ENCODE measurements at places on chromosomes 1 and 21.

DNA sequence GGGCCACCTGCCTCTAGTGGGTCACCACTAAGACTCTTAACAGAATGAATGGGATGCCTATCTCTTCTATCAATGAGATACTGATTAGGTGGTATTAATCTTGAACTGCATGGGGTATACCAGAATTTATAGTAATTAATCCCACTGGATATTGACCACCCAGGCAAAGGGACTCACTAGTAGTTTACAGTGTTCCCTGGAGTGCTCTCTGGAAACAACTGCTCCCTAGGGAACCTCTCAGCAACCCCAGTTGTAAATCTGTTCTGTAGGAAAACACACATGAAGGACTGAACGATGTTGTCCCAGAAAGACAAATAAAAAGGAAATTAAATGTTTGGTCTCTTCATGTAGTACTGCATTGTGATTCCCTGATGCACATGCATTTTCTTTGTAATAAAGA, 430.5 kb downstream of the HLX start:
- DNase-seq: no peak

DNA sequence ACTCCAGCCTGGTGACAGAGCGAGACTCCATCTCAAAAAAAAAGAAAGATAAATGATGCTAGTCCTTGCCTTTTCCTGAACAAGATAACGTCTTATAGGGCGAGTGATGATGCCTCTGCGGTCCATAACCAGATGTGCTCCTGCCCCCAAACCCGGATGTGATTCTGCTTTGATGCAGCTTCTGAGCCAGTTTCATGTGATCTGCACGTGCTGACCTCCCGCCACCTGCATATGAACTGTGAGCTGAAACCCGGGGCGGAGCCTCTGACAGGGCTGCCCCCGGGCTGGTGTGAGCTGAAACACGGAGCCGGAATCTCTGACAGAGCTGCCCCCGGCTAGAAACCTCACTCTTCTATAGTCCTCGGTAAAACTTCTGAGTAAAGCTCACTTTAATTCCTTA, 1.3 kb downstream of the KRTAP12-4 start:
- DNase-seq: no peak

GRCh38 chr21:34979383-34979782, 69.7 kb downstream of the RUNX1 start:
- no peak for DNase-seq

- DNase-seq: no peak
These were observed 226.1 kb downstream of the DNAH14 start for GRCh38 chr1:225155555-225155954.

- DNase-seq: no peak
These were observed 7.0 kb downstream of the ADAMTSL4 start for GRCh38 chr1:150555971-150556865.

DNA sequence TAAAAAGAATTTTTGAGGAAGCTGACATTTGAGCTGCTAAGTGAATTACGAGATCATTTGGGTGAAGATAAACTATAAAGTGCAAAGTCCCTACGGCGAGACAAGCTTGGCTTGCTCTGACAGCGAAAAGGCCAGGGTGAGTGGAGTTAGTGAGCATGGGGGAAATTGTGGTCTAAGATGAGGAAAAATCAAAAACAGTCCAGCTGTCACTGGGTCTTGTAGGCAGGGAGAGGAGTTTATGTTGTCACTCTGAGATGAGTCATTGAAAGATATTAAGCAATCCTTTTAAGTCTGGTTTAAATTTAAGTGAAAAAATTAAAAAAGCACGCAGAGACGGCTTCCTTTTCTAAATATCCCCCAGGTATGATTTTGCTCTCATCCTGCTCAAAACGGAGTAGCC, 601.9 kb downstream of the MRPL39 start:
- no peak for DNase-seq

DNA sequence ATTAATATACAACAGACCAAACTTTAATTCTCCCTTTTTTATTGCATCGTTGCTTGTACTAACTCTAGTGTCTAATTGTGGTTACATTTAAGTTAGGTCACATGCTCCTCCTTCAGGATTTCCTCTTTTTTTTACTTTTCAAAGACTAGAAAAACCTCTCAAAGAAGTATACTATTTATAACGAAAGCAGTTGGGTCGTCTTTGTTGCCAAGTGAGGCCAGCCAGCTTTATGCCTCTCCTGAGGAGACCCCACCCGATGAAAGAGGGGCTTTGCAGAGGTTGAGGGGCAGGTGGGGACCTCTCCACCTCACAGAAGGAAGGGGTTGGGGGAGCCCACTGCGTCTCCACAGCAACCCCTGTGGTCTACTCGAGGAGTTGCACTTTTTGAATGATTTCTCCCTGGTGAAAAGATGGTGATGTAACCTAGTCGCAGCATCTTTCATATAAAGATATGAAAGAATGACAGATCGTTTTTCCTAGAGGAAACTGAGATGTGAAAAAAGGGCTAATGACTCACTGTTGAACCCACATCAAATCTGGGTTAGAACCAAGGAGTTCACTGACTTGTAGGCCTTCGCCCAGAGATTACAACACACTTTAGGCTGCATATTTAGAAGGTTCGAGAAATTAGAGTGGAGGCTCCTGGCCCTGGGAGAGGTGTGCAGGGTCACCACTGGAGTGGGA, 6.4 kb downstream of the TGFB2 start:
- no peak for DNase-seq

DNA sequence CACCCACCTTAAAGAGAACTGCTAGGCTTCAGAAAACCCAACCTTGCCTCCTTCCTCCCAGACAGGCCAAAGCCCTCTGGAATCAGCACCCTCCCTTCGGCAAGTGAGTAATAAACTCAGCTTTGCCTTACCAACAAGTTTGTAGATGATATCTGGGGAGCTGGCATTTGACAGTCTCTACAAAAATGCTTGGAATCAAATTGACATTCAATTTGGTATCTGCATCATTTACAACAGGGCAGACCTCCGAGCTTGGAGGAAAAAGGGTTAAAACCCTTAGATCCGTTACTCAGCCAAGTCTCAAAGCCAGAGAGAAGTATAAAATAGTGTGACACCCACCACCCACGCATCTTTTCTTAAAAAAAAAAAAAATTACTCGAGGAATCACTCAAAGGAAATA, 149.3 kb upstream of the EDN2 start:
- DNase-seq: no peak

DNA sequence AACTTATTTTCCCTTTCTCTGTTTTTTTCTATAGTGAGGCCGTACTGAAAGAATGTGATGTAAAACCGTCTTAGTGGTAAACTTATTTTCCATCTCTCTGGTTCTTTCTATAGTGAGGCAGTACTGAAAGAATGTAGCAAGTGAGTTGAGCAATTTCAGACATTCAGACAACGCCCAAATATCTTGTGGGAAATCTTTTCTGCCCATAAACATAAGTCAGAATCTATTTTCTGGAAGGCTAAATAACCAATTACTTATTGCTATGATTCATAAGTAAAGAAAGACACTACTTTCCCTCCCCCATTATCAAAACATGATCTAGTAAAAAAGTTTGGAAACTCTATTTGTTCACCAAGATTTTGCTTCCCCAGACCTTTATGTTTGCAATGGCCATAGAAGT, 18.8 kb upstream of the SCCPDH start:
- no peak for DNase-seq

- no peak for DNase-seq
These were observed 59.3 kb downstream of the EYA3 start for GRCh38 chr1:28028873-28029654.

- DNase-seq: no peak
These were observed 16.4 kb upstream of the CAPN2 start for GRCh38 chr1:223695941-223696340.

DNA sequence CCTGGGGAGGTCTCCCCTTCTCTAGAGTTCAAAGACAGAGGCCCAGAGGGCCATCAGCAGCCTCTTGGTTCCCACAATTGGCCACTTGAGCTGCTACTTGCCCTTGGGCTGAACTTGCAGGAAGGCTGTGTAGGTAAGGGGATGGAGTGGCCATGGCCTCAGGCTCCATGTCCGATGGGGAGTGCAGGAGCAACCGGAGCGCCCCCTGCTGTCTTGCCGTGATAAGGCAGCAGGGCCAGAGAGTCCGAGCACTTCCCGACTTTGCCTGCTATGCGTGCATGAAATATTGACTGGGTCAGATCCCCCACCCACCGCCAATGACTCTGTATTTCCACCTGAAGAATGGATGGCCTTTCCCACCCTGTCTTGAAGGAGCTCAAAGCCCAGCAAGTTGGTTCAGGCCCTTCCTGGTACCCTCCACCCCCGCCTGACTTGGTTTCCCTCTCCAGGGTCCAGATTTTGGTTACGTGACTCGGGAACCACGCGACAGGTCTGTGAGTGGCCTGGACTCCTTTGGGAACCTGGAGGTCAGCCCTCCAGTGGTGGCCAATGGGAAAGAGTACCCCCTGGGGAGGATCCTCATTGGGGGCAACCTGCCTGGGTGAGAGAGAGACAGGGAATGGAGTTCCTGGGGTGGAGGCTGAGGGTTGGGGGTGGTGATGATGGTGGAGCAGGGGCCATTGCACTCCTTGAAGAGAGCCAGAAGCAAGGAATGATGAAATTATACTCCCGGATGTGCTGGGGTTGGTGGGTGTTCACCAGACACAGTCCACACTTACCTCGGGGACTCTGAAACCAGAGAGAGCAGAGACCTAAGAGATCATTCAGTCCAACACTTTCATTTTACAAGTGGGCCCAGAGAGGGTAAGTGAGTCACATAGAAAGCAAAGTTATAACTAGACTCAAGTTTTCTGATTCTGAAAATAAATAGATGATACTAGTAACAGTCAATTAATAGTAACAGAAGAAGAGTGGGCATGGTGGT, 25.6 kb downstream of the PADI3 start:
- peak; percentile 79 for DNase-seq

DNA sequence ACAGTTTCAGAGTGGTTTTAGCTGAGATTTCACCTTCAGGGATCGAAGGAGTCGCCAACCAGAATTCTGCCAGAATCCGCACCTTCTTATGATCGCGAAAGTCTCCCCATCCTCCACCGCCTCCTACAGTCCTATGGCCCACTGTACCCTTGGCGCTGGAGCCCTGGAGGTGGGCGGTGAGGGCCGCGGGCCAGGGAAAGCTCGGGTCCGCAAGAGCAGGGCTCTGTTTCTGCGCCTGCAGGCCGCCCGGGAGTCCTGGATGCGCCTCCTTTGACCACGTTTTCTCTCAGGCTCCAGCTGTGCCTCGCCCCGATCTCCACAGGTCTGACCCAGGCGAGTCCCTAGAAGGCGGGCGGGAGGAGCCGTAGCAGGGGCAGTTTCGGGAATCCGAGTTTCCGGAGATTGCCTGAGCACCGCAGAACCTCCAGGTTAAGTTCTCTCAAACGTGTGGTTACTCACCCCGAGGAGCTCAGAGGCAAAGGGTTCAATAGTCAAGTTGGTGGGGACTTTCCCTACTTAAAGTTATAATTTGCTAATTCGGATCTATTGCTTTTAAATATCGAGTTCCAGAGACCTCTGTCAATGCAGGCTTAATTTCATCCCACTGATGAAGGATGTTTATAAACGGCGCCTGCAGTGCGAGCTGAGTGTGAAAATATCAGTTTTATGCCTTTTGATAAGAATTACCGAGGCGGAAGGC, 3.2 kb upstream of the LHX8 start:
- no peak for DNase-seq

GRCh38 chr1:214997685-214998084, 84.9 kb upstream of the KCNK2 start:
- DNase-seq: no peak

GRCh38 chr1:221251580-221251979, 372.3 kb downstream of the HLX start:
- no peak for DNase-seq

GRCh38 chr1:54803761-54804470, 2.8 kb upstream of the TTC22 start:
- DNase-seq: no peak

DNA sequence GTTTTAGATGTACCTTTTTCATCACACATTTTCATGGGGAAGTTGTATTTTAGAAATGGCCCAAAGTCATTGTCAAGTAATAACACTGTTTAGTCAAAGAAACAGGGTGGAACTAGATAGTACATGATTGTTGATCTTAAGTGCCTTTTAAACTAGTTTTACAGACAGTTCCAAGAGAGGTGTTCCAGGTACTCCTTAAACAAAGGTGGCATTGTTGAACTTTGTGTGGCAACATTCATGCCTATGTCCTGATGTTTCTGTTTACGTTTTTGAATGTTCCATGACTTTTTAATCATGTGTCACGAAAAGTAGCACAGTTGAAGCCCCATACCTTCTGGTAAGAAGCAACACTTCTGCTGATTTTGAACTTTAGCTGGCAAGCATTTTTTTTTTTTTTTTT, 9.1 kb upstream of the SH3D21 start:
- no peak for DNase-seq

- peak; percentile 40 for DNase-seq
These were observed 90.2 kb upstream of the C1orf21 start for GRCh38 chr1:184296466-184297243.

- DNase-seq: no peak
These were observed 6.1 kb upstream of the PCSK9 start for GRCh38 chr1:55033265-55033614.

GRCh38 chr21:44571844-44572782, 1.4 kb upstream of the KRTAP10-4 start:
- DNase-seq: no peak

DNA sequence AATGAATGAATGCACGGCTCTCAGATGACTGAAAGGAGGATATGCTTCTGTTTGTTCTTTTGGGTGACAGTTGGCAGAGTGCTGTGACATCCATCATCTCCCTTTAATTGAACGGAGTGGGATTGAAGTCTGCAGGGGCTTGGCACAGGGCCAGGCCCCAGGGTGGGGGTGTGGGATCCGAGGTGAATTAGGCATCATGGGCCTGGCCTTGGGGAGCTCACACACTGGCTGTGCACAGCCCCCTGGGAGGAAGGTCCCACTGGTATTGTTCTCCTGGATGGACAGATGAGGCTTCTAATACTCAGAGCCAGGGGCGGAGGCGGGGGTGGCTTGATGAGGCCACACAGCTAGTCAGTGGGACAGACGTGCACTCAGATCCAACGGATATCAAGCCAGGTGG, 19.3 kb downstream of the EPHB2 start:
- DNase-seq: no peak

DNA sequence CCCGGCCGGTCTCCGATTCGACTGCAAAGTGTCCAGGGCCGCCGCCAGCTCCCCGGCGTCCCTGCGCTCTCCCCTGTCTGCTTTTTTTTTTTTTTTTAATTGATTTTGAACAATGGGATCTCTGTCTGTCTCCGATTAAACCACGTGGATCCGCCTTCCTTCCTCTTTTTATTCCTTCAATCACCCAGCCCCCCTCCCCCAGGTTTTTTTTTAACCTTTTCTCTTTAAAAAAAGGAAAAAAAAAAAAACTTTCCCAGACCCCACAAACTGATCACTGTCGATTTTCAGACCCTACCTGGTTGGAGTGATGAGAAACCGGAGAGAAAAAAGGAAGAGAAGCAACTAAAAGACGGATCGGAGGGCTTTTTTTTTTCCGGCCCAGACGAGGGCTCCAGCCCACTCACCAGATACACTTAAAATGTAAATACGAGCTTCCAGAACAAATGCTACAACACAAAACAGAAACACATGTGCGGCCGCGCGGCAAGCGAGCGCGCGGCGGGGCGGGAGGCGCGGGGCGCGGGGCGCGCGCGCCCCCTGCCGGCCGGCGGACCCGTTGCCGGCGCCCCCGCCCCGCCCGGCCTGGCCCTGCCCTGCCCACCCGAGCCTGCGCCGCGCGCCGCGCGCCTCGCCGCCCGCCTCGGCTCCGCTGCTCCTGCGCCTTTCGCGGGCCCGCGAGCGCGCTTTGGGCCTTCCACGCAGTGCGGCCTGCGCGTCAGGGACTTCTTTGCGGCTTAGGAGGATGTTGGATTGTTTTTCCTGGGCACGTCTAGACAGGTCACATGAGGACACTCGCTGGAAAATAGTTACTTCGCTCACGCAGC, at the start of gene RCC2:
Gene RCC2 (minus strand): TSS at position 428 of the 824 bp plus-strand sequence. CDS start 1,163 bp downstream, outside the sequence.
- DNase-seq: peak; percentile 69
